ENCODE measurements at places on chromosomes 16 and 17.
A peak's percentile ranks its signal among the peaks of the same experiment; 100 is the strongest.

DNA sequence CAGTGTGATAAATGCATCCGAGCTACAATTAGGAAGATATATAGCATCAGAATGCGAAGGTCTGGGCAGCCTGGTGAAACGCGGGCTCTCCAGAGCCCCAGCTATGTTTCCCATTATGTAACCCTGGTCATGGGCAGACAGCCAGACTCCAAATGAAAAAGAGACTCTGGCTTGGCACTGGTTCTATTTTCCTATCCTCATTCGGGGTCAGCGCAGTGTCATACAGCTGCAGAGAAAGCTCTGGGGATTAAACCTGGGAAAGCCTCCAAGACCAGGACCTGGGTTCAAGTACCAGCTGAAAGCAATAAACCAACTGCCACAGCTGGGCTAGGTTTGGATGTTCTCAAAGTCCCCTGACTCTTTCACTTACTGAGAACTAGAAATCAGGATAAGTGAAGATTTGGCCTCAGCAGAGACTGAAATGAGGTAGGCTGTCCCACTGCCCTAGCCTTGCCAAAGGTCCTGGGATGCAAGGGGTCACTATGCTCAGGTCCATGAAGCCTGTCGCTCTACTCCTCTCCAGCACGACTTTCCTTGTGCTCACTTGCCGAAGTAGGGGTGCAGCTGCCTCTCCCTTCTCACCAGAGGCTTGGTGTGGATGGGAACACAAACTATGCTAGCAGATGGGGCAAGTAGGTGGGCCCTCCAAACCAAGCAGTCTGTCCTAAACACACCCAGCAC, 123.8 kb downstream of the SMG6 start:
- no peak for DNase-seq

GRCh38 chr16:78522327-78522726, 422.9 kb downstream of the WWOX start:
- no peak for DNase-seq

DNA sequence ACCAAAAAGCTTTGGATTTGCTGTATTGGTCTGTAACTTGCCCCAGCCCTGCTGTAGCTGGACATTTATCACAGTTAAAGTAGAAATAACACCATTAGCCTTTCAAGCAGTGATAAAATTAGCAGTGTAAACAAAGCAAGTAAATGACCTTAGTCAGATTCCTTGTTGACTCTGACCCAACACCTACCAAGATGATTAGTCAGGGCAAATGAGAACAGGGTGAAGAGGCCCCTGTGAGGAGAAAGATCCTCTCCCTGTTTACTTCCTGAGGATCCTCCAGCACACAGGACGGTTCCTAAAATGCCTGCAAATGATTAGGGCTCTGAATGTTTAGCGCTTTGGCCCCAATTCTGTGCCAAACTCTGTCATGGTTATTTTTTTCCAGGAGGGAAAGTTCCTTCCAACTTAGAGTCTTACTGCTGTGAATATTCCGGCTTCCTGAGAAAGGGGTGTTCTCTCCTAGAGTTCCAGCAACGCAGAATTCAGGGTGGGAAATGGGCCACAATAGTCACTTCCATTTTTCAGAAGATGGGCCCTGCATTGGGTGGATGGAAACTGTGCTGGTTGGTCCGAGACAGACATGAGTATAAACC, 259.0 kb upstream of the MYOCD start:
- DNase-seq, result peak; percentile 11

DNA sequence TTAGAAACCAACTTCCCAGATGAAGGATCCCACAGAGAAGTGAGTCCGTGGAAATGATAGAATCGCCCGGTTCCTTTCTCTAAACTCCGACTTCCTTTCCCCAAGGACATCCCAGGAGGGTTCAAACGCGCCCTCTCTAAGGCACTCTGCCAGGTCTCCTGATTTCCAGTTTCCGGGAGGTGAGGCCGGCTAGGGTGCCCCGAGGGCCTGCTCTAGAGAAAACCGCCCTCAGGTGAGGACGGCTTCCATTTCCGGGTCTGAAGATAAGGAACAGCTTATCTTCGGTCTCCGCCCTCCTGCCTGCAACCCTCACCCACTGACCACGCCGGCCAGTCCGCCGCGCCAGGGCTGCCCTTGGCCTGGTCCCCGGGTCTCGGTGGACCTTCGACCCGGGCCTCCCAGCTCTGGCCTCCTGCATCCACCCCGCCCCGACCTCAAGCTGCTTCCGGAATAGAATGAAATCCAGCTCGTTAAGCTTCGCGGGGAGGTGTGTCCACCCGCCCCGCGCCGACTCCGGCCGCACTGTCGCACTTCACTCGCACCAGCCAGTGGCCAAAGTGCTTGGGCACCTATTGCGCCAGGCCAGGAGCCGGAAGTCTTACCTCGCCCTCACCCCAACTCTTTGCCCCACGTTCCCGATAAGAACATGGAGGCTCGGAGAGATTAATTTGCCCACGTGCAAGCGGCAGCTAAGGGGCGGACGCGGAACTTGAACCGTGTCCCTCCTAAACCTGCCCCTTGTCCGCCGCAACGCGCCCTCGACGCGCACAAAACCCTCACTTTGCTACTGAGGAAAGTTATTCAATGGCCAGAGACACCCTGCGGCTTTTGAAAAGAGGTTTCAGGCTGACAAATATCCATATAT, 836 bp upstream of the MMP15 start:
- DNase-seq, result peak; percentile 75

DNA sequence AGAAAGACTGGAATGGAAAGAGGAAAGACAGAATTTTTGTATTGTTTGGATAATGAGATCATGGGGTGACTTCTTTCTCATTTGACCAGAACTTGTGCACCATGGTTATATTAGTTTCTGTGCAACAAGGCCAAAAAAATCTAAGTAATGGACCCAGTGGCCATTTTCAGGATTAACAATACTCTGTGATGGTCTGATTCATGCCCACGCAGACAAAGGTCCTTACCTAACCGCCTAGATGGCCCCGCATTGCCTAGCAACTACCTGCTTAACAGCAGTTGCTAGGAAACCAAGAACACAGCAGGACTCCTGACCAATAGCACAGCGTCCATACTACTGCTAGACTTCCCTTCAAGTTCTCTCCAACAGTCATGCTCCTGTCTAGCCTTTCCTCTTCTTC, 22.4 kb downstream of the MIS12 start:
- peak; percentile 85 for DNase-seq

GRCh38 chr16:17416461-17417311, 54.1 kb downstream of the XYLT1 start:
- peak; percentile 27 for DNase-seq

- no peak for DNase-seq
Observed at GRCh38 chr16:17282247-17282646, 188.5 kb downstream of the XYLT1 start.

GRCh38 chr16:80717611-80718010, 86.8 kb downstream of the CDYL2 start:
- peak; percentile 59 for DNase-seq

- DNase-seq, result no peak
Observed at GRCh38 chr16:54062361-54063278, 224.0 kb downstream of the IRX3 start.

GRCh38 chr16:4200000-4200780, 41.7 kb downstream of the SRL start:
- DNase-seq, result peak; percentile 83

DNA sequence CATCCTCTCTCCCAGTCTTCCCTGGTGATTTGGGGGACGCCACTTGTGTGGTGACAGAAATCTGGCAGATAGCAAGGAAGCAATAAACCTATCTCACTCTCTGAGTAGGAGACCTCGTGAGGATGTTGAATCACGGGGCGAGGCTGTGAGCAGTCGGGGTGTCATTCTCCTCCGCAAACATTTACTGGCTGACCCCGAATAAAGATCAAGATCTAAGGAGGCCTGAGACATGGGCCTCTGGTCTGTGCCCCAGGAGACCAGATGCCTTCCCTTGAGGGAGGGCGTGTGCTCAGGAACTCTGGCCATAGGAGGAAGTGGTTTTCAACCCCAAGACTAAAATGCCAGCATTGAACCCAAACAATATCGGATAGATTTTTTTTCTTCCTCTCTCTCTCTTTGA, 53.1 kb downstream of the FOXL1 start:
- no peak for DNase-seq

- DNase-seq, result no peak
Observed at GRCh38 chr17:80177986-80178595, 8.3 kb downstream of the CARD14 start.

DNA sequence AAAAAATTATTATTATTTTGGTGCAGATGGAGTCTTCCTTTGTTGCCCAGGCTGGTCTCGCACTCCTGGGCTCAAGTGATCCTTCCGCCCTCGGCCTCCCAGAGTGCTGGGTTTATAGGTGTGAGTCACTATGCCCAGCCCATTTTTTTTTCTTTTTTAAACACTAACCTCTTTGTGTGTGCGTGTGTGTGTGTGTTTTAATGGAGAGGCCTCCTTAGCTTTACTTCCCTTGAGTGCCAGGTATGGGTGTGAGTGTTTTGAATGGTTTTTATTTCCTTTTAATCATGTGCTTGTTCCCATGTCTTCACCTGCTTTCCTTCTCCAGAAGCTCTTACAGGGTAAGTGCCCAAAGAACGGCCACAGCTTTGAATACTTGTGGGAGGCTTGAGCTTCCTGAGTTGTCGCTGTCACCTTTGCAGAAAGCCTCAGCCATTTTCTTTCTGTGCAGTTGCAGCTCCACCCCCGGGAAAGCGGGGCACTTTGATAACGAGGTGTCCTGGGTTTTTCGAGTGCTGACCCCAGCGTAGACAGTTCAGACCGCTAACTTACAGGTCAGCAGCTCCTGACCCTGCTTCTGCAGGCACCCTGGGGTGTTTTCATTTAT, 22.6 kb downstream of the AKAP1 start:
- DNase-seq, result peak; percentile 89

DNA sequence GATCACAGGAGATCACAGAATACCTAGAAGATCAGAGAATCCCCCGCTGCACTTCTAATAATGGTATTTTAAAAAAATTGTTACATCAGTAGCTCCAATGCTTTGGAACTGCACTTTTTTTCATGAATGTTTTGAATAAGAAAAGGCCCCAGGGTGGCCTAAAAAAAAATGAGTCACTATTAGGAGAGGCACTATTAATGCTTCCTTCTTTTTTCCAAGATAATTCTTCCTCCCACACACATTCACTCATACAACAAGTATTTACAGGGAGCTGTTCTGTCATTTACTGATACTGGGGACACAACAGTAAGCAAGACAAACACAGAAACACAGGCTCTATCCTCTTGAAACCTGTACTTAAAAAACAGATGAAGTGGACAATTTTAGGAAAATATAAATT, 675 bp upstream of the PDZD9 start:
- peak; percentile 45 for DNase-seq

GRCh38 chr17:77948690-77949114, 9.8 kb upstream of the TNRC6C start:
- DNase-seq, result peak; percentile 60

GRCh38 chr17:3513305-3514035, 37.7 kb downstream of the ASPA start:
- DNase-seq, result no peak

GRCh38 chr16:80198311-80199299, 342.2 kb upstream of the DYNLRB2 start:
- no peak for DNase-seq

GRCh38 chr17:332558-333322, 19.9 kb downstream of the RPH3AL start:
- DNase-seq, result peak; percentile 32

DNA sequence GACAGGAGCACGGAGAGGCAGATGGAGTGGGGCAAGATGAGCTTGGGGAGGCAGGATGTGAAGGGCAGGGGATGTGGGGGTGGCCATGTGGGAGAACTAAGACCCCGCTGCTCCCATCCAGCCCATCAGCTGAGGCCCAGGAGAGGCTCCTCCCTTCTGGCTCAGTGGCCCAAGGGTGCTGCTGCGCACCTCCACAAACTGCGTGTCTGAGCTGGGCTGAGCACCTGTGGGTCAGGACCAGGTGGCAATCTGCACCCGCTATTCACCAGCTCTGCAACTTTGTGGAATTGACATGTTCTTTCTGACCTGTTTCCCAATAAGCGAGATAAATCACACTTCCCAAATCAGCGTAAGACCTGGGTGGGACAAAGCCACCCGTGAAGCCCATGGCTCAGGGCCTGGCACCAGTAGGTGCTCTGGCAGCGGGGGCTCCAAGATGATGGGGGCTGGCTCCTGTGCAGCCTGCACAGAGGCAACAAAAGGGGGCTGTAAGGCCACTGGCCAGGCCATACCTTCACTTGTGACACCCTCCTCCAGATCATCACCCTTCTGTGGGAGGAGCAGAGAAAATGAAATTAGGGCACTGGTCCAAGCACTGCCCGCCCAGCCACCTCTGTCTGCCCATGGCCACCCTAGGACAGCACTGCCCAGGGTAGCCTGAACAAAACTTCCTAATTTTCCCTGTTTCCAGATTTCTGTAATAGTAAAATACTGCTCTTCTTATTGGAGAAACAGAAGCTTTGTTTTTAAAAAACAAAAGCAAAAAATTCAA, 11.7 kb upstream of the SREBF1 start:
- no peak for DNase-seq
